ENCODE measurements at places on chromosomes 1 and 21.

- DNase-seq: no peak
Observed at GRCh38 chr1:63622849-63623566, 29.8 kb downstream of the PGM1 start.

GRCh38 chr1:64328193-64328592, 124.8 kb downstream of the UBE2U start:
- no peak for DNase-seq

DNA sequence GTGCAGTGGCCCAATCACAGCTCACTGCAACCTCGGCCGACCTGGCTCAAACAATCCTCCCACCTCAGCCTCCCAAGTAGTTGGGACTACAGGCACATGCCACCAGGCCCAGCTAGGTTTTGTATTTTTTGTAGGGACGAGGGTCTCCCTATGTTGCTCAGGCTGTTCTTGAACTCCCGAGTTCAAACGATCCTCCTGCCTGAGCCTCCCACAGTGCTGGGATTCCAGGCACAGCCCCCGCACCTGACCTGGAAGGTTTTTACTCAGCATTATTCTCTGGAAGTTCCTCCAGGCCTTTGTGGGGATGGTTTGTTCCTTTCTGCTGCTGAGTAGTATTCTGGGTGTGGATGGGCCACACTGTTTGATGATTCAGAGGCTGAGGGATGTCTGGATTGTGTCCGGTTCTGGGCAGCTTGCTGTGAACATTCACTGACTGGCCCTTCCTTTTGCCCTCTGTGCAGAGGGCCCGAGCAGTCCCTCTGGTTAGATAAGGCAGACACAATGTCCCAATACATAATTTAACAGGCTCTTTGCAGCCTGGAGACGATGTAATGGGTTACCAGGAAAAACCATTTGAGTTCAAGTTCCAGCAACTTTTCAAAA, 6.0 kb upstream of the TRAPPC10 start:
- DNase-seq: no peak

DNA sequence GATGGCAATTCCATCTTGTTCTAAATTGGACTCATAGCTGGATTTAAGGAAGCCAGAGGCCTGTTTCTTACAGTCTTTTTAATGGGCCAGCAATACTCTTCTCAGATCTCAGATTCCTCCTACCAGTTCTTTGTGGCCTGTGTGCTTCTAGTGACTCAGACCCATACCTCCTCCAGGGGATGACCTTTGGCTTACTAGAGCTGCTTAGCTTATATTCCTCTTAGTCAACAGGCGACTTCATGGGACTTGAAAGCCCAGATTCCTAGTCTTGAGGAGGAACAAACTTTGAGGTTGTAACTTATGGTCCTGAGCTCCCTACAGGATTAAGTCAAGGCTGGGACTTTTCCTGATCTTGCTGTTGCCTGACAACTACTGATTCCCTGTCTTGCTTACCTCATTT, 12.4 kb upstream of the PAPPA2 start:
- DNase-seq: no peak

DNA sequence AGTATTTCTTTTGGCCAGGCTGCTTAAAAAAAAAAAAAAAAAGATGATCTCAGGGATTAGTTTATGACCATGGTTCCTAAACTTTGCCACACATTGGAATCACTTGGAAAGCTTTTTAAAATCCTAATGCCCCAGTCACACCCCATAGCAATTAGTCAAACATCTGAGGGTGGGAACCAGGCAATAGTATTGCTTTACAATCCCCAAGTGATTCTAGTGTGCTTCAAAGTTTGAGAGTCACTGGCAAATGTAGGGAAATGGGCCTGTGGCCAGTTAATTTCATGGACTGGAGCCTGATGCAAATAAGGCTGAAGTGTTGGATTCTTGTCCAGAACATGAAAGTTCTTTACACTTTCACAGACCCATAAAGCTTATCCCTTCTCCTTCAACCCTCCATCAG, 374.6 kb upstream of the ESRRG start:
- no peak for DNase-seq

DNA sequence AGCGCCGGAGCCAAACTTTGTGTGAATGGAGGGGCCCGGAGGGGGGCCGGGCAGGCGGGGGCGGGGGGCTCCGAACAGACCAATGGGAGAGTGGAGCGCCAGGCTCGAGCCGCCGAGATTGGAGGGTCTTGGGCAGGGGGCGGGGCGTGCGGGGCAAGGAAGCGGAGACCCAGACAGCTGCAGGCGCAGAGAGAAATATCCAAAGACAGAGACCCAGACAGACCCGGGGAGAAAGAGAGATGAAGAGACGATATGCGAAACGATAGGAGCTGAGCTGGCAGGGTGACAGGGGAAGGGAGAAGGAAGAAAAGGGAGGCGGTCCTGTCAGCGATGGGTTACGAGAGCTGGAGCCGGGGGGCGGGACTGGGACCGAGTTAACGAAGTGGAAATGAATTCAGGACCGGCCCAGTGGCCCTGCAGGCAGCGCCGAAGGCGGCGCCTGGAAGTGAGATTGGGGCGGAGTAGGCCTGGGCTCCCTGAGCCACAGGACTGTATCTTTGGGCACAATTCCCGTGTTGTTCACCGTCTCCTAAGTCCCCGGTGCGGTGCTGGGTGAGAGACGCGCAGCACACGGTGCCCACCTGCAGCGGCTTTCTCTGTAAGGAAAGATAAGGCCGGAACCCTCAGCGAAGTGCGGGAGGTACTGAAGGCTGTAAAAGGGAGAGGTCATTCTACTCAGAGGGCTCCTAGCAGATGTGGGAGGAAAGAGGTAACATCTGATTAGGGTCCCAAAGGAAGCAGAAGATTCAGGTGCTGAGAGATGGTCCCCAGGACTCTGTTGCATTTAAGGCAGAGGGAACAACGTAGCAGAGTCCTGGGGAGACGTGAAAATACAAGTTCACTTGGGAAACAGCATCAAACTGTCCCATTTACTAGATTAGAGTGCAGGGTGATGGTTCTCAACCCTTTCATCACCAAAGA, 543 bp upstream of the KCNJ10 start:
- DNase-seq: peak; percentile 40

DNA sequence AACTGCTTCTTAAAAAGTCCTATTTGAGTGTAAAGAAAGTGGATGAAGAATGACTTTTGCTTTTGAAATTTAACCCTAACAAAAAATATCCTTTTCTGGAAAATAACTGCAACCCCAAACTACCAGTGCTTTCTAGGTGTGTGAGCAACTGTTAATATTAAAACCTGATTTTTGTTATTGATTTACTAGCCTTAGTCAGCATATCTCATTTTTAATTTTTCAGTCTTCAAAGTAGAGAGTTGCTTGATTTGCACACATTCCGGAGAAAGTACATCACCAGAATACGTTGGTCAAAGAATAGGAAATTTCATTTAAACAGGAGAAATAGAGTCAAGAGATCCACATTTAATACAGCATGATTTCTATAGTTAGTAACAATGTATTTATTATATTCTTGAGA, 141.8 kb upstream of the ADAMTS5 start:
- DNase-seq: no peak

DNA sequence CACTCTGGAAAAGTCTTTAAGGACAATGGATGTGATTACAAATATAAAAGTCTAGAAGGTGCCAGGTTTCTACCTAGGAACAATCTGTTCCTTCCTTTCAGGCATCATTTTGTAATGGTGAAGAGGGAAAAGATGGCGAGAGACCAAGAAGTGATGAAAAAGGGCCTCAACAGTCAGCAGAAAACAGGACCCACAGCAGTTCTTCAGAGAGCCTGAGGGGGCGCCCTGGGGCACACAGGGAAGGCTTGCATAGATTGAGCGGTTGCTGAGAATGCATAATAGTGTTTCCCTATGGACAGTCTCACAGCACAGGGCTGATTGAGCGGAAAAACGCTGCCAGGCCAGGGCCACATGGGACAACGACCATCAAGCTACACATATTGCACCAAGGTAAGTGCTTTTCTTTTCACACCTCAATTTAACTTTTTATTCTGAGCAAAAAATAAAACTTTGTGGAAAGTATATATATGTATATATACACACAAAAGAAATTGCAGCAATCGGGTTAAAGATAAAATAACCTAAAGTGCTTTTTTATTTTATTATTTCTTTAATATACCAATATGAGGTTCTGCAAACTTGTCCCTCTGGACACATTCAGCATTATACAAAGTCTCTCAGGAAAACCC, 3.1 kb upstream of the YRDC start:
- DNase-seq: peak; percentile 61

DNA sequence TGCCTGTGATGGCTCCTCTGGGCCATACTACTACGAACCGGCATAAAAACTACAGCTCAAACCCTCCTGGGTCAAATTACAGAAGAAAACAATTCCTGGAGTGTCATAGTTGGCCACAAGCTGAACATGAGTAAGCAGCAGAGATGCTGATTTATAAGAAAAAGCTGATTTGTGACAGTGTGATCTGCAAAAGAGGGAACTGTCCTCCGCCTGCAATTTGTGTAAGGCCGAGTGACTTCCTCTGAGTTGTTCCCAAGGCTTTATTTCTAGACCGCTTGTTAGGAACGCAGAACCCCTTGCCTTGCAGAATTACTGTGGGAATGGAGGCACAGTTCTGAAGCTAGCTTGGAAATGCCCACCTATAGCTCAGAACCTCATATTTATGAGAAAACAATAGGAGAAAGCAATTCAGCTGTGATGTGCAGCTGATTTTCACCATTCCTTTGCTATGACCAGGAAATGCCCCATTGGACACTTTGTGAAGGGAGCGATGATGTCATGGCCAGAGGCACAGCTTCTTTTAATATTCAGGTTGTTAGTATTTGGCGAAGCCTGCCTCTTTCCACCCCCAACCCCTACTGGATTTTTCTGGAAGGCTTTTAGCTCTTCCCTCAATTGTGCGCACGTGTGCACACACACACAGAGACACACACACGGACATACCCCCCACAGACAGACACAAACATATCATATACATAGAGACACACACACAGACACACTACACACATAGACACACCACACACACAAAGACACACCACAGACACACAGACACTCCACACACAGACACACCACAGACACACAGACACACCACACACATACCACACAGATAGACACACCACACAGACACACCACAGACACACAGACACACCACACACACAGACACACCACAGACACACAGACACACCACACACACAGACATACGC, 47.6 kb downstream of the IER5 start:
- DNase-seq: no peak

DNA sequence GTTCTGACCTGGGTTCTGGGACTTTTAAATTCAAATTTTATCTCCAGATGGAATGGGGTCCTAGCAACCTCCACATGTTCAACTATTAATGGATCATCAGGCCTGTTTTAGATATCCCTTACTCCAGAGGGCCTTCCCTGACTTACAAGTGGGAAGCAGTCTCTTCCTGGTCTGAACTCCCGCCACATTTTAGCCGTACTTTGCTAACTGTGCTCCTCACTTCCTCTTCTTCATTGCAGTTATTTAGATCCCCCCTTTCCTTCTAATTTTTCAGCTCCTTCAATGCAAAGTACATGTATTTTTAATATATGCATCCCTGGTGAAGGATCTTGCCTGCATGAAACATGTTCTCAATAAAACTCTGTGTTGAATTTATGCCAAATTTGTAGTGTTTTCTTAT, 3.7 kb downstream of the CD1A start:
- DNase-seq: no peak

DNA sequence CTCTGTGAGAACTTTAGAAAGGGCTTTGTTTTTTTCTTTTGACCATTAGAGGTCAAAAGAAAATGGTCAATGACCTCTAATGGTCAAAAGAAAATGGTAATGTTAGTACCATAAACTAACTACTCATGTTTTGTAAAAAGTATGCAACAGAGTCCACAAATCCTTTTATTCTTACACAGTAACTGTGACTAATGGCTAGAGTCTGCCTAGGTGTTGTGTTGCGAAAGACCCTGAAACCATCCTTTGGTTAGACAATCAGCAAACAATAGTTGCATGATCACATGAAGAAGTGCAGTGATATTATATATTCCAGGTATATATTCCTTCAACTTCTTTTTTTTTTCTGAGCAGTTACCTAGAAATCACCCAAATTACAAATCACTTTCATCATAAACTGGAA, 40.9 kb downstream of the NEGR1 start:
- no peak for DNase-seq

GRCh38 chr1:226679262-226679661, 59.8 kb downstream of the ITPKB start:
- DNase-seq: no peak

- no peak for DNase-seq
Observed at GRCh38 chr1:198763298-198763714, 124.5 kb downstream of the PTPRC start.

DNA sequence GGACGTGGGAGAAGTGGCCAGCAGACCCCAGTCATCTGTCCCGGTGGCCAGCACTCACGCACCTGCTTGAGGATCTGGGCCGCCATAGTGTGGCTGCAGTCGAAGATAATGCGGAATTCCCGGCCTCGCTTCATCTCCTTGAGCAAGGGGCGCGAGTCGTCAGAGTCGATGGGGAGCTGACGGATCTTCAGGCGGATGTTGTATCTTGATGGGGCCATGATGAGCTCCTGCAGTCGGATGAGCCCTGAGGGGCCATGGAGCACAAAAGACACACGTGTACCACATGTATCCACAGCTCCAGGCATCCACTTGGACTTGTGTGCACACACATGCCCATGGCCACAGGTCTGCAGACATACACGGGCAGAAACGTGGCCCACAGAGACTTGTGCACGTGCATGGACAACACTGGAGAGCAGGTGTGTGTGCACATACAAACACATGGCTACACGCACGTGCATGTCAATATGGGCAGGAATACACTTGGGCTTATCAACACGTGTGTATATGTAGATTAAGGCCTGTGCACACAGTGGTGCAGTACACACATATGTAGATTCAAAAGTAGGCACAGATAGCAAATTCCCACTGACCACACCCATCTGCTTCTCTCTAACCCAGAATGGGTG, 162.1 kb downstream of the GRIK3 start:
- no peak for DNase-seq

GRCh38 chr1:23286401-23286800, 57.7 kb downstream of the HNRNPR start:
- DNase-seq: no peak

DNA sequence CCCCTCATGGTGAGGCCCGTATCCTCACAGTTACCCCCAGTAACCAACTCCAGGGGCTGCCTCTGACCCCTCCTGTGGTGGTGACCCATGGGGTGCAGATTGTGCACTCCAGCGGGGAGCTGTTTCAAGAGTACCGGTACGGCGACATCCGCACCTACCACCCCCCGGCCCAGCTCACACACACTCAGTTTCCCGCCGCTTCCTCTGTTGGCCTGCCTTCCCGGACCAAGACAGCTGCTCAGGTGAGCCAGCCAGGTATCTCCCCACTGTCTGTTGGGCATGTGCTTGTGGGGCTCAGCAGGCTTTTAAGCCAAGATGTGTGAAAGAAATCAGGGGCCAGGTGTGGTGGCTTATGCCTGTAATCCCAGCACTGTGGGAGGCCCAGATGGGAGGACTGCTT, 39.9 kb downstream of the ZBTB17 start:
- DNase-seq: no peak

- DNase-seq: no peak
Observed at GRCh38 chr1:223553957-223554356, 111.5 kb downstream of the CAPN8 start.

- no peak for DNase-seq
Observed at GRCh38 chr1:54465351-54465811, 59.2 kb upstream of the SSBP3 start.
